ENCODE measurements at places on chromosomes 5 and 9. TPM values are rescaled to one million over a fixed set of nuclear protein-coding genes. Genes with fewer than 3 reads are reported as not detected.

DNA sequence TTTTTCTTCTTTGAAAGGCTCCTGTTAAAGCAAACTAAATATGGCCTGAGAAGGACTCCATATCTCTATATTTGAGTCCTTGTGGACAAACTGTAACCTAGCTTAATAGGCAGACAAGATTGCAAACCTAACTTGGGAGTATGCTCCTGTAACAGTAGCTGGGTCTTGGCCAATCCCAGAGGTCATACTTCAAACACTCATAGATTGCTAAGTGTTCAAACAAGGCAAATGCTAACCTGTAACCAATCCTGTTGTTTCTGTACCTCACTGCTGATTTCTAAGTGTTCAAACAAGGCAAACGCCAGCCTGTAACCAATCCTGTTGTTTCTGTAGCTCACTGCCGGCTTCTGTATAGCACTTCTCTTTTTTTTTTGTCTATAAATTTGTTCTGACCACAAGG lies 50.6 kb upstream of the CLK4 start:
- DNase-seq = no peak

DNA sequence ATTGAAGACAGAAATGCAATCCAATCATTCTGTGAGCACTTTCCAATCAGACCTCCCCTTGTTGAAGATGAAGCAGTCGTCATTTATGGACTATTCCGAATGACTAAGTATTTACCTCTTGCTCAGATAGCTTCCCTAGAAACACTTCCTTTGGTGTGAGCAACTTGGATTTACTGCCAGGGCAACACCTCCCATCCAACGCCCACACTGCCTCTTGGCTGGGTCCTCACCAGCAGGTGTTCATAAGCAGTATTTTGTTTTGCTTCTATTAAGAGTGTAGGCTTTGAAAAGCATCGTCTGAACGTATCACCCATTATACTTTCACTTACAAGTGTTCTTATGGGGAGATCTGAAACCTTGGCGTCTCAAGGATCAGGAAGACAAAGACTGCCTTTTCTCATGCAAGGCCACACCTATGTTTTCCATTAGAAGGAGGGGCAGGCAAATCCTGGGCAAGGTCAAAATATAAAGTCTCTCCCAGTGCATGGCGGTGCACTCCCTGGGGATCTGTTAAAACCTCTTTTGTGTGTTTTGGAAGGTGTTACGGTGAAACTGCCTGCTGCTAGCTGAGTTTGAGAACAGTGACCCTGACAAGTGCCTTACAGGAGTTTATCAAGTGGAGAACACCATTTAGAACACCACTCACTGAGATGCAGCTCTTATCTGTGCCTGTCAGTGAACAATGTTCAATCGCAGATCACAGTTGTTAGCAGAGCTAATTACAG lies 10.6 kb upstream of the MARCHF3 start:
- DNase-seq = peak; percentile 60

- DNase-seq = no peak
Measured at GRCh38 chr9:90943341-90943740, 141.7 kb downstream of the SYK start.

DNA sequence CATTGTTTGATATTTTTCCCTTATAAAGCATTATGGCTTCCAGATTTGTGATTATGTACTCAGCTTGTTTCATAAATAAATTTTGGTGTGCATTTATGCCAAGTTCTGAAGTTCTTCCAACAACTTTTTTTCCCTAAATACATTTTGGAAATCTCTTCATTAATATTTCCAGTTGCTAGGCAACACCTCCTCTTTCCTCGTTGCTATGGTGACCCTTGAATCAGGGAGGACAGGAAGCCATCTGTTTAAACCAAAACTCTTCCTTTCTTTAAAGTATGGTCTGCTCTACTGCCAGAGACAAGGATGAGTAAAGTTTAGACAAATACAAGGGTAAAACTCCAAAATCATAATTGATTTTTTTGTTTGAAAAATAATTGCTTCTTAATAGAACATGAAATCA lies 779.3 kb downstream of the CDH9 start:
- DNase-seq = no peak

The SYK gene
- total RNA-seq = 0.68 TPM

The FOXD1 gene
- total RNA-seq = 192 TPM

The ANKRD31 gene
- 0.13 TPM for total RNA-seq

DNA sequence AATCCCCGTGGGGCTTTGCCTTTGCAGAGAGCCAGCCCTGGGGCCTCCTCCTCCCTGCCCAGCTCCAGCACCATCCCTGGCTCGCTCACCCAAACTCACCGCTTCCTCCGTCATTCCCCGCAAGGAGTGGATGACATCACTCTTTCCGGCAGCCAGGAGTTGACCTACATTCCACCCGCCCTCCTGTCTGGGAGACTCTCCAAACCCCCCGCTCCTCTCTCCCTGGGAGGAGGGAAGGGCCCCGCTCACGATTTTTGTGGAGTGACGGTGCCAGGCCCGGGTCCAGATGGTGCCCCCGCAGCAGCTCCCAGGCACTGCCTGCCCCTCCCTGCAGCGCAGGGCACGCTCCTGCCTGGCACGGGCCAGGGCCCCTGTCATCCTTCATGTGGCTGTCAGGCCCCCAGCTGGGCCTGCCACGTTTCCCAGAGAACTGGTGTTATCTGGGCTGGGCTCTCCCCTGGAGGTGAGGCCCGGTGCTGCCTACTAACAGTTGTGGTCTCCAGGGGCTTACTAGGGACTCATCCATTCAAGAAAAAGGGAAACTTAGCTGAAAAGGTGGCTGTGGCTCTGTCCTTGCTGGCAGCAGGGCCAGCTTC lies 52.3 kb downstream of the NTNG2 start:
- peak; percentile 83 for DNase-seq

GRCh38 chr5:65061250-65061973 lies 292.7 kb downstream of the CWC27 start:
- no peak for DNase-seq

The CDKN2B gene
- not detected for total RNA-seq

DNA sequence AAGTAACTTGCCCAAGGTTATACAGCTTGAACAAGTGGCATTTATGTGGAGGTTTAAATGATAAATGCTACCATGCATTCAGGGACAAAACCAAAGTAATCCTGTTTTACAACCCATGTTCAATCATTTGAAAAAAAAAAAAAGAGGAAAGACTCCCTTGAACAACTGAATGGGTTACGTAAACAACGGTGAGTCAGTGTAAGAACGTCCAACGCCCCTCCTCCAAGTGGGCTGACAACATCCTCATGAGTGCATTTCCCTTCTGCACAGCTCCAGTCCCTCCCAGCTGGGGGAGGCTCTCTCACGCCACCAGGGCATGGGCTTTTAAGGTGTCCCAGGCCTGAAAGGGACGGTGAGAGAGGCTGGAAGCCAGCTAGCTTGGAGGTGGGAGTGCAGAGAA lies 90.0 kb downstream of the PRRT1B start:
- DNase-seq = peak; percentile 97

GRCh38 chr9:131539223-131539923 lies 6.0 kb upstream of the PRRT1B start:
- no peak for DNase-seq

- DNase-seq = no peak
Measured at GRCh38 chr9:78746010-78746409, 449.1 kb downstream of the PSAT1 start.

GRCh38 chr5:176788091-176788490 lies 22.3 kb upstream of the UNC5A start:
- no peak for DNase-seq

The CETN3 gene
- total RNA-seq = 29.8 TPM

DNA sequence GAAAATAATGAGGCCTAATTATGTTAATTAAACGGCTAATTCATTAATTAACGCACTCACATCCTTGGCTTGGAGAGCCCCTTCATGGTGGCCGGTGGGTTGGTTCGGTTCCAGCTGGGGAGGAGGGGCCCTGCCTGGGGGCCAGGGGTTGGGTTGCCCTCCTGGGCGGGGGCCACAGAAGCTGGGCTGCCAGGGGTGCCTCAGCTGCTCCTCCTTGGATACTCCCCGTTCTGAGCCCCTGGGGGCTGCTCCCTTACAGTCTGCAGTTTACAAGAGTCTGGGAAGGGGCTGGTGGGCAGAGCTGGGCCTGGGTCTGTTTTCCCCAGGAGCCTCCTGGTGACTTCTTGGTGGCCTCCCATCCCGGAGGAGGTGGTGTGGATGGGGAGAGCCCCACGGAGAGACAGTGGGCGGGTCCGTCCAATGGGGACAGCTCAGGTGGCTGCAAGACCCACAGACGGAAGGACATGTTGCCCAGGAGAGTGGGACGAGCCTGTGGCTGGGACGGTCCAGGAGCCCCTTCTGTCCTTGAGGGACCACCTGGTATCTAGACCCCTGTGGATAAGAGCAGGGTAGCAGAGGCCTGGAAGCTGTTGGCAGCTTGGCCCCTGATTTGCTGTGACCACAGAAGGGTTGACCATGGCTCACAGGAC lies 277.5 kb downstream of the PBX3 start:
- no peak for DNase-seq

The RANBP3L gene
- 0.50 TPM for total RNA-seq
